Activated T-cell treated with anti-CD3 and anti-CD28 coated beads for 4 hours (primary cell): ENCODE measurements at places on chromosomes 11 and 22.

DNA sequence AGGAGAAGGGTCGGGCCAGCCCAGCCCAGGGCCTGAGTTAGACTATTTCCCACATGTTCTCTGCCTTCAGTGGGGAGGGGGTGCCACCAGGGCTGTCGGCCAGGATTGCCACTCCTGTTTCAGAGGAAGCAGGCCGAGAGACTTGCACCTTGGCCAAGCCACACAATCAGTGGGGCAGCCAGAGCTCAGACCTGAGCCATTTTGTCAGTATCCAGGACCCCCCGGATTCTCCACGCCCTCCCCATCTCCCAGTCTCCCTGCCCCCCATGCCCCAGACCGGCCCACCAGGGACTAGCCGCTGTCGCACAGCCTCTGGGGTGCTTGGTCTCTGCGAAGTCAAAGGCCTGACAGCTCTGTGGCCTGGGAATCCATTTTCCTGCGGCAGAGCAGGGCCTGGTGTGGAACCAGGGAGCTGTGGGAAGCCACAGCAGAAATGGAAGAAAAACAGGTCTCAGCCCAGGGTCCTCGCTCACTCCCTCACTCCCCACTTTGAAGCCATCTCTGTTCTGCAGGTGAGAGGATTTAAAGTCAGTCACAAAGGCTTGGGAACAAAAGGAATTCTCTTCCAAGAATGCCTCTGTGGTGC, 25.5 kb upstream of the MGAT3 start:
- DNase-seq: no peak

DNA sequence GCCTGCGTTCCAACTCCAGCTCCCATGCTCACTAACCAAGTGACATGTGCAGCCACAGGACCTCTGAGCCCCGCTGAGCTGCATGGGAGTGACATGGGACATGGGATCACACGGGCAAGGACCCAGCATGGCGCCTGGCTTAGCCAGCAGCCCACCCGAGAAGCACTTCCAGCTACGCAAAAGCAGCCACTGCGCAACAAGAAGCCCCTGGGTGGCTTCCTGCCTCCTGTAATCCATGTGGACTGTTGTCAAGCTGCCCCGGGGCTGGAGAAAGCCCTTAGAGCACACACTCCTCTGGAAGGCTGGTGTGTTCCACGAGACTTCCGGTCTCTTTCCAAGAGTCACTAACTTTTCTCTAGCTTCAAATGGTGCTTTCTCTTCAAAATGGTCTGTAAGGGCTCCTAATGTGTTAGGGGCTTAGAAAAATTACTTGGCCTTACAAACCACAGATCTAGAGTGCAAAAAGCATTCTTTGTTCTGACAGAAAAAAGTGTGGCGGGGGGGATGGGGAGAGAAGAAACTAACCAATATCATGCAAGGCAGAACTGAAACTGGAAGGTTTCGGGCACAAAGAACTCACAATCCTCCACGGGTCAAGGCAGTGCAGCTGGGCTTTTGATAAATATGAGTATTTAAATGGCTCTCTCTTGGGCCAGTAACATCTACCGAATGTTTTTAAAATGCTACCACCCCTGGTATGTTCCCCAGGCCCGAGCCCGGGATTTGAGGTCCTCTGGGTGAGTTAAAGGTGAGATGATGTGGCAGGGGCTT, 5.5 kb downstream of the C11orf24 start:
- no peak for DNase-seq

DNA sequence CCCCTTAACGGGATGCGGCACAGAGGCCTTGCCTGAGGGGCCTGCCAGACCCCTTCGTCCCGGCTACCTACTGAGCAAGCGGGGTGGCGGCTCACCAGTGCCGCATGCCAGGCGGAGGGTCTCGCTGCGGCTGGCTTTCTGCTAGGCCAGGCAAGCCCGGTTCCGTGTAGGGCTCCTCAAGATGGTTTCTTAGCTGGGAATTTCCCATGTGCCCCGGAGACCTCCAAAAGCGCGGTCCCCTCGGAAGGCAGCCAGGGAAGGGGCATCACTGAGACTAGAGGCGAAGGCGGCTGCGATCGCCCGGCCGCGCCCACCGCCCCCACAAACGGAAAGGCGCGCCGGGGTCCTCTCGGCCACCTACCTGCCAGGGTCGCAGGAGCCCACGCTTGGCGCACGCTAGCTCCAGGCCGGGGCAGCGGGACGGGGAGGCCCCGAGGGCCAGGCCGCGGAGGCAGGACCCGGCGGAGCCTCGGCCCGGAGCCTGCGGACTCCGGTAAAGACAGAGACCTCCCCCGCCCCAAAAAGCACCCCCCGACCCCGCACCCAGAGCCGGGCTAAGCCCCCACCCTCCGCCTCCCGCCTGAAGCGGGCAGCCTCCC, 23.8 kb downstream of the MICAL3 start:
- peak; percentile 17 for DNase-seq

GRCh38 chr11:17611503-17612220, 64.6 kb downstream of the OTOG start:
- no peak for DNase-seq

DNA sequence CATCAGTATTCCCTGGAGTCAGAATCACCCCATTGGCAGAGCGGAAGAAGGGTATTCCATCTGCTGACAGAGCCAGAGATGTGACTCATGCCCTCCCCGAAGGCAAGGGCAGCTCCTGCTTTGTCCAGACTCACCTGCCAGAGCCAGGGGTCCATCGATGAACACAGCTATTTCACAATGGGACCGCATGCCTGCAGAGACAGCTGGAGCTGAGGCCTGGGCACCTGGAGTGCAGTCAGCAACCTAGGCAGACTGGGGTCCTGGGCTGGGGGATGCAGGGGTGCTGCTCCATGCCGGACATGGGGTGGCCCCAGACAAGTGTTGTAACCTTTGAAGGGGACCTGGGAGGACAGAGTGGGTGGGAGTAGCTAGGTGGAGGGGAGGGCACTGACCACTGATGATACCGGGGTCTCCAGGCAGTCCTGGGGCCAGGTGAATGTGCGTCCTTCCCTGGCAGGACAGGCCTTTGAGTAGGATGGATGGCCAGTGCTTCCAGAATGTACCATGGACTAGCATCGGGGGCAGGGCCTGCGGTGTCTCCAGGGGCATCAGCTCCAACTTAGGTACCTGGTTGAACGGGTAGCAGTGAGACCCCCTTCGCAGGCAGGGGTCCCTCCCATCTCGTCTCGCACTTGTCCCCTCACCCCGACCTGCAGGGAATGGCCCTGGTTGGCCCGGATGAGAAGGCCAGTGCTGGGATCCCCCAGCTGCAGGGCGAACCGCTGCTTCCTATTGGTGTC, 1.7 kb downstream of the TRPT1 start:
- DNase-seq: no peak

GRCh38 chr11:69297787-69298266, 3.9 kb downstream of the MYEOV start:
- no peak for DNase-seq

DNA sequence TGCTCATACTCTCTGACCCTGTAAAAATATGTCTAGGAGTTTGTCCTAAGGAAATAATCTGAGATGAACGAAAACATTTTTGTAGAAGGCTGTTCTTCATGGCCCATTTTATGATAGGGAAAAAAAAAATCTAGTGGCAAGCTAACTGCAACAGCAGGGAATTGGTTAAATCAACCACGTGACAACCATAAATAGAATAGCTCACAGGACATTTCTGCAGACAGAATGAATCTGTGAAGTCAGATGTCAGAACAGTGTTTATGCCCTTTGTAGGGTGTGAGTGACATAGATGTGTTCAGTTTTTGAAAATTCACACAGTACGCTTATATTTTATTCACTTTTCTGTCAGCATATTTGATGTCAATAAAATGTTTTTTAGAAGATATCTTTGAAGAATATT, 16.1 kb downstream of the ARHGAP1 start:
- DNase-seq: no peak

DNA sequence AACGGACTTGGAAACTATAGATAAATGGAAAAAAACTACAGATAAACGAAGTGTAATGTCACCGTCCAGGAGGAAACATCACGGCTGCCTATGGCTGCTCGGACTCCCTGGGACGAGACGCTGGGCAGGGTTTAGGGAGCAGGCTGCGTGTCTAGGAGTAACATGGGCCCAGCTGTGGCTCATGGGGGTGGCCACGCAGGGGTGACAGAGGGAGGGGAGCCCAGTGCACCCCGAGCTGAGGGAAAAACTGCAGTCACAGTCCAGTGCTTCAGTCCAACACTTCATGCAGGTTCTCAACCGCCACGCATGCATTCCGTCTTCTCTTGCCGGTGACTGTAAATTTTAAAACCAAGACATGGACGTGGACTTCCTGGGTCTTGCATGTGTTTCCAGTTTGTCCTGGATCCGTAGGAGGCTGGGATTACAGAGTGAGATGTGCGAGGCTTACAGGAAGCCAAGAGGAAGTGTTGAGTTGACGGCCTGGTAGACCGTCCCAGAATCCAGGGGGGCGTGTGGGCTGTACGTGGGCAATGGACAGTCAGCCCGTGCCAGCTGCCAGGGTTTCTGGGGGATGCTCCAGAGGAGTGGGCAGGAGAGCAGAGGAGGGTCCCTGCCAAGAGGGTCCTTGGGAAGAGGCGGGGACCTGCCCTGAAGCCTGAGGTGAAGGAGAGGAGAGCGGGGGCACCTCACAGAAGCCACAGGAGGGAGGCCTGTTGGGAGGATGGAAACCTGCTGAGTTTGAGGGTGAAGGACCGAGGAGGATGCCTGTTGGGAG, 691.4 kb downstream of the BRD1 start:
- DNase-seq: no peak
